ENCODE measurements at places on chromosomes 4 and X. TPM values are rescaled to one million over a fixed set of nuclear protein-coding genes. Genes with fewer than 3 reads are reported as not detected.

The SPATA4 gene
- total RNA-seq = 0.20 TPM

The PDHA2 gene
- total RNA-seq = not detected

- no peak for DNase-seq
Measured at GRCh38 chrX:148389629-148390028, 110.8 kb upstream of the AFF2 start.

DNA sequence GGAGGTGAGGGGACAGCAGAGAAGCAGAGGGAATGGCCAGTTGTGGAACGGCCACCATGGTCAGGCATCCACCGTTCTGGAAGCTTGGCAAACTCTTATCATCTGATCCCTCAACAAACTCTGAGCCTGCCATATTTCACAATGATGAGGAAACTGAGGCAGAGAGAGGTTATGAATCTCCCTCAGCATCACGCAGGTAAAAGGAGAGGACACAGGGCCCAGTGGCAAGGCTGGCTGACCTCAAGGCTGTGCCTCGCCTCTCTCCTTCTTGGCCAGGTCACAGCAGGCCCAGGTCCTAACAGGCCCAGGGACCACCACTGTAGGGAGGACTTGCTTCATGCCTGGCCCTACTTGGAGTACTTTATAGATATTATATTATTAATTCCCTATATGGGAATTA lies 242.8 kb downstream of the EVC2 start:
- no peak for DNase-seq

- no peak for DNase-seq
Measured at GRCh38 chr4:165709516-165709915, 163.5 kb upstream of the TLL1 start.

The LGI2 gene
- total RNA-seq = not detected

The ZNF275 gene
- 9.8 TPM for total RNA-seq

The NEIL3 gene
- 18.1 TPM for total RNA-seq

- DNase-seq = peak; percentile 58
Measured at GRCh38 chr4:103934178-103934789, 214.5 kb upstream of the TACR3 start.

DNA sequence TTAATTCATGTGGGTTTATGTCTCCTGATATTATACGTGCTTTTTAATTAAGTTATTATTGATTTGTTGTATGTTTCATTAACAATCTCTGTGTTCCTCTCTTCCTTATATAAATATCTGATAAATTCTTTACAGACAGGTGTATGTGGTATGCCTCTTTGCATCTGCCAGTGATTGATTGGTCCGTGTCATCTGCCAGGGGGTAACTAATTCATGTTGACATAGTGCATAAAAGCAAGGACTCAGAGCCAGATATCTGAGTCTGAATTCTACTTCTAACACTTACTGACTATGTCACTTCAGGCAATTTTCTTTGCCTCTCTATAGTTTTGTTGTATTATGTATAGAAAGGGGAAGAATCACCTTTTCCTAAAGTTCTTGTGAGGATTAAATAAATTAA lies 5.2 kb upstream of the AMBN start:
- no peak for DNase-seq

DNA sequence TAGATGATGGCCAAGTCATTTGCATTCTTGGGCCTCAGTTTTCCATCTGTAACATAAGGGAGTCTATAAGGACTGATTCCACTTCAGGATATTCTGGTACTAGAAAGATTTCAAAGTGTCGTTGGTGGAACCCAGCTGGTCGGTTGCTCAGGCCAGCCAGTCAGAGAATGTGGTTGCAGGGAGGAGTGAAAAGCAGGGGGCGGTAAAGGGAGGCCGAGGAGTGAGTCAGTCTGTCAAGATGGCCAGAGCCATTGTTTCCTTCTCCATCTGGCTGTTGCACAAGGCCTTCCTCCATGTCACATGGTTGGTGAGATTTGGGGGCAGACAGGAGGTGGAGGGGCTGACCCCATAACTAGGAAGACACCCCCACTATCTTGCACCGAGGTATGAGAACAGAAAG lies 38.2 kb downstream of the STARD8 start:
- DNase-seq = no peak

DNA sequence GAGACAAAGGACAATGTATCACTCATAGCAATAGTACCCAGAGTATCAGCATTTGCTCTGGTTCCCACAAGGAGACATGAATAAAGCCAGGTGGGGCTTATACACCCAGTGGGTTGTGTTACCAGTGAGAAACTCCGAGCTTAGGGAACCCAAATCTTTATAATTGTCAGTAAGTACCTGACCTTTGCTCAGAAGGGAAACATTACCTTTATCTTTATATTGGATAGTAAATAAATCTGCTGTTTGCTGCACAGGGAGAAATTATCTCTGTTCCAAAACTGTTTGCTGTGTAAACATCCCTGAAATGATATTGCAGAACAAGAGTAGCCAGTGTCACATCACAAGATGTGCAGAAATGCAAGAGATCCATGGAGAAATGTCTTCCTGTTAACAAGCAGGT lies 12.1 kb upstream of the SLAIN2 start:
- DNase-seq = no peak

- no peak for DNase-seq
Measured at GRCh38 chr4:5503336-5503936, 204.9 kb downstream of the EVC2 start.

DNA sequence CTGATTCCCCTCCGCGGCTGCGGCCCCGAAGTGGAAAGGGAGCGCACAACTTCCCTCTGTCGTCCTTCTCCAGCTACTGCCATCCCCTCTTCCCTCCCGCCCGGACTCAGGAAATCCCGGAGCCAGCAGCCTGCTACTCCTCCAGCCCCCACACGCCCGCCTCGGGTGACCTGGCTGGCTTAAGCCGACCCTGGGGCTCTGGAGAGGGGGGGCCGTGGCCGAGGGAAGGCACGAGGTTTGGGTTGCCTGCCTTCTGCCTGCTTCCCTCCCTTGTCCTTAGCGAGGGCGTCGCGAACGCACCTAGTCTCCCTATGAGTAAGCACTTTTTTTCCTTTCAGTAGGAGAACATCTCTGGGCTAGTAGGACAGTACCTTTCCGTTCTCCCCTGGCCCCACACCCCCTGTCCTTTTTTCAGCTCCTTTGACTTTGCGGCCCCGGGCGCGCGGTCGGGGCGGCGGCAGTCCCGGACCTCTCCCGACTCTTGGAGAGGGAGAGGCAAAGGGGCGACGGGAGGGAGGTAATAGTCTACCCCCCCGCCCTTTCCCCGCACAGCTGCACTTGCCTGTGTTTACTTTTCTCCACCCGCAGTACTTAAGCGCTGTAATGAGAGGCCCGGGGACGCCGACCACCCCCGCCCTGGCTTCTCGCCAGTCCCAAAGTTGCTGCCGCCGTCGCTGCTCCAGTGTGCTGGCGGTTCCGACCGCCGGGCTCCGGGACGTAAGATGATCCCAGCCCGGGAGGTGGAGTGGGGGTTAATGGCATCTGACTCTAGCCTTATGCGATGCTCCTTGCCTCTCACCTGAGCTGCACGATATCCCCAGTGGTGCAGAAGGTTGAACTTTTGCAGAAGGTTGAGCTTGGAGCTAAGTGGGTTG lies 868 bp downstream of the PLS3 start:
- DNase-seq = no peak

Measured in HCT116 (cell line).